ENCODE measurements at places on chromosomes 2 and 18.
A peak's percentile ranks its signal among the peaks of the same experiment; 100 is the strongest.

DNA sequence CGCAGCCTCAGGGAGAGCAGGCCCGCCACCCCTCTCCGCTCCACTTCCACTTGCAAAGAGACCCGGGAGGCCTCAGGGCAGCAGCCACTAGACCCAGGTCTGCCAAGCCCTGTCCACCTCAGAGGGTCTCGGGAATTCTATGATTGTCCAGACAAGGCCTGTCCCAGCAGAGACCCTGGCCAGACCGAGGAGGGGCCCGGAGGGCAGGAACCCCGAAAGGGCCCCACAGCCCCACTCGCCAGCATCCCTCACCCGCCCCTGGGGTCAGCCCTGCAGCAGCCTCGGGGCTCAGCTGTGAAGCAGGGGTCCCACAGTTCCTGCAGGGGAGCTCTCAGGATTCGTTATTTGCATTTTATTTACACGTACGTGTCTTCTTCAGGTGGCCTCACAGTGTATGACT is 269.5 kb downstream of the EIPR1 start:
- no peak for DNase-seq

- no peak for DNase-seq
Measured at GRCh38 chr2:69831354-69831905, 2.0 kb downstream of the GMCL1 start.

DNA sequence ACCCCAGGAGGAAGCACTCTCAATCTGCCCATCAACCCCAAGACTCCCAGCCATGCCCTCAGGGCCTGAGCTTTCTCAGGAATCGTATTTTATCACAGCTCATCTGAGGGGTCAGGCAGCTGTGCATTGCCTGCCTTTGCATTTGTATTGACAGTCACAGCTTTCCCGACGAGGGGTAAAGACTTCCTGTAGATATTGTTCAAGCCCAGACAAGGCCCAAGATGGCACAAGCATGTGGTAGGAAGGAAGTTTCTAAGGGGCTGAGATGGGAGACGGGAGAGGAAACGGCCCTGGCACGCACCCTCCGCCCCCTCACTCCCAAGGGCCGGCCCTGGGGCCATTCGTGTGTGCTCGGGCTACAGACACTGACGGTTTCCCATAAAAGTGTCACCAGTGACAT is 34.2 kb upstream of the PRLH start:
- DNase-seq: no peak

DNA sequence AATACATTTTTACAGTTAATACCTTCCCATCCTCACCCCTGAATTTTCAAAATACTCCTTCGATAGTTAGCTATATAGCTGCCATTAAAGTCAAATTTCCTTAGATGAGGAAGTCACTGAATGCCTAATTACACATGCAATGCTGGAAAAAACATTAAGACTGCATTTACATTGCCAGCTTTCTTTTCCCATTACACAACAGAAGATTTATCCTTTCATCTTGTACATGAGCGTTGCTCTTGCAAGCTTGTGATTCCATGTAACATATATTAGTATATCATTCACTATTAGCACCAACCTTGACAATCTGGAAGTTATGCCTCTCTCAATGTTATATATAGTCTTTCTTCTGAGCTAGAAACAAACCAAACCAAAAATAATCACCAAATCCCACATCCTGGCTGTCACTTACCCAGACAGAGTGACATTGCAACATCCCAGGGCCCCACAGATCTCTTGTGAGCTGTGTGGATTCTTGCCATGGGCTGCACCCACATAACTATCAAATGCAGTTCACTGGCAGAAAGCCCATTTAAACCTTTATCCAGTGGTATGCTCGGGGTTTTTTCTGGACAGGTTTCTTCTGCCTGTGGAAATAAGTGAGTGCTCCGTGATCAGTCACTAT is 79.2 kb upstream of the PAPOLG start:
- no peak for DNase-seq

GRCh38 chr2:209977386-209978239 is 24.8 kb upstream of the RPE start:
- no peak for DNase-seq

DNA sequence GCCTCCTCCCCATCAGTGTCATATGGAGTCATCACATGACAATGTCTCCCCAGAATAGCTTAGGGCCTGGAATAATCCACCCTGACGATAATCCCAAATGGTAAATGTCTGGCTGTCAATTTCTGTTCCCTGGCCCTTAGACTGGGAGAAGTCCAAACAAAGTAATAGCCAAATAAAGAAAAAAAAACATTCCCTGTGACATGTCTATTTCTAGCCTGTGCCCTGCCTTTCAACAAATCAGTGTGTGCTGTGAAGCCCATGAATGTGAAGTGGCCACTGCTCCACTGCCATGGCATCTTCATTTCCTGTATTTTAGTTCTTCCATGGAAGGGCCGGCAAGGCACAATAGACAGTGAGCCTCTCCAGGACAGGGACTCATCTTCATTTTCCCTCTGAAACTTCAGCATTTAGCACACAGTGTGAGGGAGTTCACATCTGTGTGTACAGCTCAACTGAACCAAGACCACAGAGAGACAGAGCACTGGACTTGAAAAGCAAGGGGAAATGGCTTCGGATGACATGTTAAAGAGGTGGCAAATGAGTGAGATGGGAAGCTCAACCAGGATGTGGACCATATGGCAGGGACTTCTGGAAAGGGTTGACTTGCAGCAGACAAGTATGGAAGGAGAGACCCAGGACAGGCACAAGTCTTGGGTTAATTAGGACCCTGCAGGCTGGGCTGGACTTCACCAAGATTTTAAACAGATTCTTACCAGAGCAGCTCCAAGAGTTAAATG is 140.0 kb downstream of the ANTXR1 start:
- DNase-seq: no peak

DNA sequence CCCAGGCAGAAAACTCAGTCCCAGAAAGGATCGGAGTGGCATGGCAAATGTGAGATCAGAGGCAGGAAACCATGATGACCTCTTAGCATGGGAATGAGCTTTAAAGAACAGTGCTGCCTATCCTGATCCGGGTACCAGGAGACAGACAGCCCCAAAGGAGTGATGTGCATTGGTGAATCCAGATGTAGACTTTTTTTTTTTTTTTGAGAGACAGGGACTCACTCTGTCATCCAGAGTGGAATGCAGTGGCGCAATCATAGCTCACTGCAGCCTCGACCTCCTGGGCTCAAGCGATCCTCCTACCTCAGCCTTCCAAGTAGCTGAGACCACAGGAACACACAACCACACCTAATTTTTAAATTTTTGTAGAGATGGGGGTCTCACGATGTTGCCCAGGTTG is 122.7 kb downstream of the VAPA start:
- DNase-seq: no peak

GRCh38 chr2:6369266-6369665 is 496.4 kb downstream of the CMPK2 start:
- DNase-seq: no peak

DNA sequence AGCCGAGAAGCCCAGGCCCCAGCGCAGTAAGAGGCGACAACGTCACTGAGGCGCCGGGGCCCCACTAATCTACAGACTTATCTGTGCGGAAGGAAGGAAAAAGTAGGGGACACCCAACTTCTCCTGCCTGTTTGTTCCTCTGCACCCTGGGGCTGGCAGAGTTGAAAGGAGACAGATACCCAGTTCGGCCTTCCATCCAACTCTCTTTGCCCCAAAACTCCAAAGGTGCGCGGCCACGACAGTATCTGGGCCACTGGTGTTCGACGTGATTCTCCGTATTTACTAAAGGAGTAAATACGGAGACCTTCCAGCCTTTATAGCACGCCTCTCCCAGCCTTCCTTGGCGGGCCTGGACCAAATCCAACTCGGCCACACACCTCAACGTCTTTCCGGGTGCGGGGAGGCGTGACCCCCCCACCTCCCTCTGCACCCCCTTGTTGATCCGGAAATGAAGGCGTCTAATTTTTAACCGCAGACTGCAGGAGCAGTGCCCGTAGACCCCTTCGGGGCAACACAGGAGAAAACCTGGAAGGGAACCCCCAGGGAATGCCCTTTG is 1.6 kb downstream of the SMAD7 start:
- DNase-seq: no peak

GRCh38 chr2:188345020-188345419 is 53.3 kb downstream of the GULP1 start:
- no peak for DNase-seq

DNA sequence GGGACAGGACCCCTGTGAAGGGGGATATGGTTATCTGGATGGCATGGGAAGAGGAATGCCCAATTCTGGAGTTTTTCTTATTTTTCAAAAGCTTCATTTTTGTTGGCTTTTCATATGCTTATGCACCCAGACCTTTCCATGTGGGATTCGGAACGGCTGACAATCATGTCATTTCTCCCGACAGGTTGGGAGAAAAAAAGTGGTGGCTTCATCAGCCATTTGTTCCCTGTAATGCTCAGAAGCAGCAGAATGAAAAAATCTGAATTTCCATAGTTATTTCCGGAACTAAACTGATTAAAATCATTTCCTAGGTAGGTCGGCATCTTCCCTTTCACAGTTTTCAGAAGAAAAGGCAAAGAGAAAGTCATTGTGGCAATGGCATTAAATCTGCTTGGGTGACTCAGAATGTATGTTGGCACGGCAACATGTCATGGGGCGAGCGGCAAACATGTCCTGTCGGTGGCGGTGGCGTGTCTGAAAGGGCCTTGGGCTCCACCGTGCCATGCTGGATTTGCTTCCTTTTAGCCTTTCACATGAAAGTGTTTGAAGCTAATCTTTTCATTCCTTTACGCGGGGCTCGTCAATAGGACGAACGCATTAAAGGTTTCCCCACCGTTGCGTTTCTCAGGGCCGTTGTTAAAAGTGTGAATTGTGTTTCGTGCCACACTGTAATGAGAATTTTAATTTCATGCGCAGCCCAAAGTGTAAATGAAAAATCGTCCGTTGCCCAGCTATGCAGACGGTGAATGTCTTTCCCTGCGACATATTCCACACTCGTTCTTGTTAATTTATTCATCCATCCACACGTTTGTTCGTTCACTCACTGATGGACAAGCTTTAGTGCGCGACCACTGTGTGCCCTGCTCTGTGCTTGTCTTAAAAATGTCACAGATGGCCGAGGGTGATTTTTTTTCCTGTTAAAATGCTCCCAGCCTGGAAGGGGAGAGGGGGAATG is 18.5 kb downstream of the ACKR3 start:
- no peak for DNase-seq

DNA sequence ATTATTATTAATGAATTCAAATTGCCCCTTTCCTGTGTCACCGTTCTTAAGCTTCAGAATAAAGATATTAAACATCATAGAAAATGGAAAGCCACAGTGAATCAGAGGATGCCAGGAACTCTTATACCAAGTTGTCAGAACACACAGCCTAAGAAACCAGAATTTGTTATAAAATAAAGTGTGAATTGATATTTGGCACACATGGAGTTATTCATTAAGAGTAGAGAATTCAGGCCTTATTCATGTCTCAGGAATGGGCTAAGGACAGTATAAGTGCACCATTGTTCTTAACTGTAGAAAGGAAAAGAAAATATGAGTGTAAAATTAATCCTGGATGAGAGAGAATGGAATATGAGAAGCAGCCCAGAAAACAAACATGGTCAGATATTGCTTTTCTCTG is 86.7 kb upstream of the ATP8B1 start:
- no peak for DNase-seq

- DNase-seq: peak; percentile 28
Measured at GRCh38 chr2:210477496-210477895, 937 bp upstream of the LANCL1 start.

GRCh38 chr2:223503746-223504145 is 98.4 kb downstream of the SCG2 start:
- DNase-seq: no peak

- no peak for DNase-seq
Measured at GRCh38 chr2:210686401-210686800, 130.0 kb downstream of the CPS1 start.

DNA sequence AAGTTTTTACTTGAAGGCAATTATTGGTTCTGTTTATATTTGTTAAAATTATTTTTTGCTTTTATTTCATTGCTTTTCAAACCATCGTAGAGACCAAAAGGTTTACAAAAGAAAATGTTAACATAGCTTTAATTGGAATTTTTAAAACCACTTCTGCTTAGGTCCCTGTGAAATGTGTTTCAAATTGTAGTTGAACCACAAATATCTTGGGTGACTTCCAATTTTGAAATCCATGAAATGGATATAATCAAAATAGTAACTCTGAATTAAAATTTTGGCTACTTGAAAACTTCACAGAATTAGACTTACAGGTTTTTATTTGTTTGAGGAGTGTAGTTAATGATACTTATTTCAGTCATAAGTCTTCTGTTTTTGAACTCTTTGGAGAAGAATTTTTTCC is 3.1 kb upstream of the SPAG16 start:
- no peak for DNase-seq

DNA sequence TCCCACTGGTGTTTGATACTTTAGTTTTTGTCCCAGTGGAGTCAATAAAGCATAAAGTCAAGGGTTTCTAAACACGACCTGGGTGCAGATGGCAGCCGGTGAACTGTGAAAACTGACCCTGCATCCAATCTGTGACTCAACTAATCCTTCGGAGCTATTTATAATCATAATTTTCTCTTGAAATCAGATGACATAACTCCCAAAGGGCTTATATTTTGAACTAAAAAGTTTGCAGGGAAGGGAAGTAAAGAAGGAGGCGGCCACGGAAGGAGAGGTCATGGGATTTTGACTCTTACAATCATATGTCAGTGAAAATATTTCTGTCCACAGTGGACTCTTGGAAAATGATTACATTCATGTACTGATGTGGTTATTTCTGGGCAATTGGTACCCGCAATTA is 178.5 kb downstream of the PDE1A start:
- DNase-seq: no peak

DNA sequence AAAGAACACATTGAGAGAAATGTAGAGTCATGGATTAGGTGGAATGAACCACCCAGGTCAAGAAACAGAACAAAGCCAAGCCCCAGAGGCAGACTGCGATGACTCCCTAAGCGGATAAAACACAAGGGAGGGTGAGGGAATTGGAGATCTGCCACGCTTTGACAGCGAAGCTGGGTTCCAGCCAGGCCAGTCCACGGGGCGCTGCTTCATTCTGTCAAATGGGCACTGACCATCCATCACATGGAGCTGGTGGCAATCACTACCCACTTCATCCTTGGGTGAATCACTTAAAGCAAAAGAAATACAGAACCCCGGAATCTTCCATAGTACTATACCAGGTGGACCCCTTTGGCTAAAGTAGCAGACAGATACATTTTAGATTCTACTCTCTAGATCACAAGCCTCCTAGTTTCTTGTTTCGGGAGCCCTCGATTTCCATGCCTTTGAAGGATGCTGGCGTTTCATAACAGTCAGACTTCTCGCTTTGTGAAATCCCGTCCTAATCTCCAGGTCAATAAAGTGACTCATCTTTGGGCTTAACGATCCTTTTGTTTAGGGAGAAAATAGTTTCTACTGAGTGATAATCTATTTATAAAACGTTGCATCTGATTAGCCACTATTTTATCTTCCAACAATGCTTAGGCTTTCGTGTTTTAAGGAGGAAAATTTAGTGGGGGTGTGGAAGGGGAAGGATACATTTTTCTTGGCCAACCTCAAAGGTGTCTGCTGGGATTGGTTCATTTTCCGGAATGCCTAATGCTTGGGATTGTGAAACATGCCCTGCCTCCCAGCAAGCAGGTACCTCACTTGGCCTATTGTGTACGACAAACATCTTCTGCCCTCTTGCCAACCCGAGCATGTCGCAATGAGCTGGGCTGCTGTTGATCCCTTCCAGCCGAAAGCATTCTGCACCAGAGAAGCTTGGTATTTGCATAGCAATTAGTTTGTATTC is 44.1 kb upstream of the HDAC4 start:
- no peak for DNase-seq

- DNase-seq: no peak
Measured at GRCh38 chr18:48599391-48599790, 60.6 kb downstream of the CTIF start.

- DNase-seq: no peak
Measured at GRCh38 chr2:151299920-151300539, 10.6 kb upstream of the NMI start.

- no peak for DNase-seq
Measured at GRCh38 chr2:54348646-54349045, 92.6 kb upstream of the TSPYL6 start.
